ENCODE measurements at places on chromosomes 6 and 20.

DNA sequence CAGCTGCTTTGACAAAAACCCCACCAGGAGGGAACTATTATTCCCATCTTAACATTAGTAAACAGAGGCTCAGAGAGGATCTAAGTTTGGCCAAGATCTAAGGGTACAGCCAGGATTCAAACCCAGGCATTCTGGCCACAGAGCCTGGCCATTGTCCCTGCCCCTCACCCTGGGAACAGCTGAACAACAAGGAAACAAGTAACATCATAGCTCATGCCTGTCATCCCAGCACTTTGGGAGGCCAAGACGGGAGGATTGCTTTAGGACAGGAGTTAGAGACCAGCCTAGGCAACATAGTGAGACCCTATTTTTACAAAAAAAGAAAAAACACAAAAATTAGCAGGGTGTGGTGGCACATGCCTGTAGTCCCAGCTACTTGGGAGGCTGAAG lies 27.5 kb downstream of the TOX2 start:
- no peak for DNase-seq

DNA sequence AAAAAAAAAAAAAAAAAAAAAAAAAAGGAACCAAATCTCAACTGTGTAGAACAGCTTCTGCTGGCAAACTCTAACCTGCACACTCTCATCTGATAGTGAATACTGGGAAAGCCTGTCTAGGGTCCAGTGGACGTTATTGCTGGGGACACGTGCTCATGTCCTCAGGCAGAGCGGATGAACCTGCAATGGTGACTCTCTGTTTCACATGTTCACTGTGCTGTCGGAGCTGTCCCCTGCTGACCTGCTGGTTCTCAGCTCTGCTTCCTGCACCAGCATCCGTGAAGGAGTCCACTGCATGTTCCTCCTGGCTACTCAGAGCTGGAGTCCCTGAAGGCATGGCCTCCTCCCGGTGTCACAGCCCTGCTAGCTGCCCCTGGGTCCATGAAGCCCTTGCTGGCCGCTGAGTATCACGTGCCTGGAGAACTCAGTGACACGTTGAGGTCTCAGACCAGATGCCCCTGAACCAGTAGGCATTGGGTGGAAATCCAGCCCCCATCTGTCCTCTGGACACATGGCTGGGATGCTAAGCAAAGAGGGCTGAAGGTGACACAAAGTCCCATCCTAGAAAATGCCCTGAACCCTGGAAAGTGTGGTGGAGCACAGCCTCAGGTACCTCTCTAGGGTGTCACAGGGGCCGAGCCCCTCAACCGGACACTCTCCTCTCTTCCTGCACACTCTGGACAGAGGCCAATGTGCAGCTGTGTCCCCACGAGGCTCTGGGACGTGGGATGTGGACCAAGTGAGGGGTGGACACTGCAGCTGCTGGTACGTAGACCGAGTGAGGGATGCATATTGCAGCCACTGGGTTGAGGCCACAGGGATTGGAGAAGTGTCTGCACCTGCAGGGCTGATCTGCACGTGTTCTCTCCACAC lies 54.9 kb upstream of the FRMD1 start:
- no peak for DNase-seq

DNA sequence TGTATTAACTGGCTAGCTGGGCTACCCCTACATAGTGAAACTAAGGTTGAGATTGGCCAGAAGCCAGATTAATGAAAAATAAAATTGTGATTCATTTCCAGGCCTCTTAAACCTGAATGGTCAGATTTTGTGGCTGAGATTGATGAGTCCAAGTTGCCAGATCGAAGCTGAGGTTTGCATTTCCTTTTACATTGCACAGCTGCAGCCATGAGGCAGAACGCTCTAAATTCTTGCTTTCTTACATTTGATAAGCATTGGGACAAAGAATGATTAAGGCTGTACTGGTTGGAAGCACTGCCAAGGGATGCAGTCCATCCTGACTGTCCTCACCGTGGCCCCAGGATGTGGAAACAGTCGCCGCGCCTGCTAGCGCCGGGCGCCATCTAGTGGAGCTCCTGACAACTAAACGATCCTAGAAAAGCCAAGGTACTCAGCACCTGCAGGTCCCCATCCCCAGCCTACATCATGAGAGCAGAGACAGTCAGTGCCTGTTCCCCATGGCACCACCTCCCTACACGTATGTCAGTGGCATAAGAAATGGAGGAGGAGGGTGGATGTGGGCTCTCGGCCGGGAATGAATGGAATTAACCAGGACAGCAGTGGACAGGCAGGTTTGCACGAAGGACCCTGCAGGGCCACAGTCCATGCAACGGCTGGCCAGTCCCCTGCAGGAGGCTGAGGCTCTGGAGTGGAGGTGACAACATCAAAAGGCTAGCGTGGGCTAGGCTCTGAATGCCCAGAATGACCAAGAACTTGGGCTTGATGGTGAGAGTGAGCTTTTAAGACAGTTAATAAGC lies 19.0 kb downstream of the PXDC1 start:
- DNase-seq = no peak

GRCh38 chr6:46128476-46128875 lies 1.3 kb upstream of the ENPP4 start:
- DNase-seq = no peak

DNA sequence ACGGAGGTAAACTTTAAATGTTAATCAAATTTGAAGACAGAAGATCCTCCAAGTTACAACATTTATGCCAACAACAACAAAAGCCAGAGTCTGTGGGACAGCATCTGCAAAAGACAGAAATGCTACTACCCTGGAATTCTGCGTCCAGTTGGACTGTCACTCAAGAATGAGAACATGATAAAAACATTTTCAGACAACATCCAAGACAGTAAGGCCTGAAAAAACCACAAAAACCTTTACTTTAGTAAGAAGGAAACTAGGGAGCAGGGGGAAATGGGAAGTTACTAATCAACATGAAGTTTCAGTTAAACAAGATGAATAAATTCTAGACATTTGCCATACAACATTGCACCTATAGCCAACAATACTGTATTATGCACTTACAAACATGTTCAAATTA lies 77.6 kb downstream of the MLIP start:
- DNase-seq = peak; percentile 2

DNA sequence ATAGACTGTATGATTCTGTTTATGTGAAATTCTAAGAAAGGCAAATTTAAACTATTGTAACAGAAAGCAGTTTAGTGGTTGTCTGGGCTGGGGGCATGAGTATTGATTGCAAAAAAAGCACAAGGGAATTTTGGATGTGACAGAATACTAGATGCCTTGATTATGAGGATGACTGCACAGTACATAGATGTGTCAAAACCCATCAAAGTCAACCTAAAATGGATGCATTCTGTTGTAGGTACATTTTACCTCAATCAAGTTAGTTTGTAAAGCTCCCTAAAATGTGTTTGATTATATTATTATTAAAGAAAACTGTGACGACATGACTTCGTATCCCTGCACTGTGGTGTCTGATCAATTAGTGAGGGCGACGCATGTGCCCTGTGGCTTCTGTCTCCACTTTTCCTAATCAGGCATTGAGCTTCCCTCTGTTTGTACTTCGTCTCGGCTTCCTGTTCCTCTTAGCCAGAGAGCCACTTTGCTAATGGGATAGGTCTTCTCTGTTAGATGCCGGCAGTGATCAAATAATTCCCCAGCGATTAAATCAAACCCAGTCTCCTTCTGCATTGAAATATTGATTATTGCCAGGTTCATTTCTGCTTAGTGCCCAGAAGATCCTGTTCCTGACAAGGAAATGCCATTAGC lies 118.3 kb upstream of the GGTLC1 start:
- DNase-seq = no peak

DNA sequence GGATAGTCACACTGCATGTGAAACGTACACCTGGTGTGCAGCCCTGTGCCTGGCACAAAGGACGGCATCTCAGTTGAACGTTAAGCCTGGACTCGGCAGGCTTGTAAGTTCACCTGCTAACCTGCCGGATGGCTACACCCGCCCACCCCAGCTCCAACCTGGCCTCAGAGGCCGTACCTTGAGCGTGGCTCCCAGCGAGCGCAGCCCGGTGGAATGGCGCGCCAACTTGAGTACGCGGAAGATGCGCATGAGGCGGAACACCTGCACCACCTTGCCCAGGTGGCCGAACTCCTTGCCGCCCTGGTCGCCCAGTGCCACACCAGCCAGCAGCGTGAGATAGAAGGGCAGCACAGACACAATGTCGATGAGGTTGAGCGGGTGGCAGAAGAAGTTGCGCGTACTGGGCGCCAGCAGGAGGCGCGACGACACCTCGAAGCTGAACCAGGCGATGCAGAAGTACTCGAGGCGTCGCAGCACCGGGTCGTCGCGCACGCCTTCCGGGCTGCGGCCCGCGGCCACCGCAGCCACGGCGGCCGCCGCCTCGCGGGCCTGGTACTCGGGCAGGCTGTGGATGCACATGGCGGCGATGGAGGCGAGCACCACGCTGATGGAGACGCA lies 3.3 kb downstream of the KCNS1 start:
- peak; percentile 60 for DNase-seq
